AG08395 (cell line): ENCODE measurements at places on chromosomes 5 and 9.
A peak's percentile ranks its signal among the peaks of the same experiment; 100 is the strongest.

DNA sequence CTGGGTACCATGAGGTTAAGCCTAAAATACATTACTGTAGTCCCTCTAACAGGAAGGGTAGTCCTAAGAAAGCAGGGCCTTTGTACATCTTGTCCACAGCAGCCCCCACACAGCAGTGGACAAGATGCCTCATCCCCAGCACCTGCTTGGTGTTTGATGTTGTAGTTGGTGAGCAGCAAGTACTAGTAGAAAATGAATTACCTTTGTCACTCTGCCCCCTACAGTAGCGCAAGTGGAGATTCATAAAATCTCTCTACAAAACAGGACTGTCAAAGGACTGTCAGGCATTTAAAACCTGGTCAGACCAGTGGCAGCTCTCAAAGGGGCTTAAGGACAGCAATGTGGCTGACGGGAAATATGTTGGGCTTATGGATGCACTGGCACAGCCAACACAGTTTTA is 122.5 kb downstream of the TMEM174 start:
- DNase-seq, result no peak

DNA sequence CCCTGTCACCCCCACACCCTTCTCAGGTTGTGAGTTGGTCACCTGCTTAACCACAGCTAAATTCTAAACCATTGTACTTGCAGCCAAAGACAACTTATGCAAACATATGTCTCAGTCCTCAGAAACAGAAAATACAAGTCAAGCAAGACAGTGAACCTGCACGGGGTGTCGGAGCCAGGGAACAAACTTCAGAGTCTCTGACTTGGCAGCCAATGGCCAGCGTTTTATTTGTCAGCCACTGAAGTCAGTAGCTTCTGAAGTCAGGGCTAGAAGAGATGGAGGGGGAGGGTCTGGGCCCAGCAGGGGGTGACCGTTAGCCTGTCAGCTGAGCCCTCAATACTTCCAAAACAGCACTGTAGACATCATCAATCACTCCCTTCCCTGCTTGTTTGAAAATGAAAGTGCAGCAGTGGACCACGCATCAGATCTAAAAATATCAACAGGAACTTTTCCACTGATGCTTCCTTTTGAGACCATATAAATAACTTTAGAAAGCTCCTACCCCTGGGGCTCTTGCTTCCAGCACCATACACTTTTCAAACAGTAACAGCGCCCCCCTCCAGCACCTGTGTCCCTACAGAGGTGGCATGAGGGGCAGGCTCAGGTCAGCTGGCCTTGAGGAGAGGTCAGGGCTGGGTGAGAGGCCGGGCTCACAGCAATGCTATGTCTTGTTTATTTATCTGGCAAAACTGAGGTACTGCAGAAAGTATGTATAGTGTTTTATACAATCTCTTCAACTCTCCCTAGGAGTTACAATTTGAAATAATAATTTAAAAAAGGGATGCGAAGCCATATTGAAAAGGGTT is 142.5 kb downstream of the ACER2 start:
- no peak for DNase-seq

- no peak for DNase-seq
Observed at GRCh38 chr9:129266536-129266935, 88.5 kb upstream of the IER5L start.

GRCh38 chr5:65125591-65126541 is 355.9 kb downstream of the ADAMTS6 start:
- peak; percentile 68 for DNase-seq

DNA sequence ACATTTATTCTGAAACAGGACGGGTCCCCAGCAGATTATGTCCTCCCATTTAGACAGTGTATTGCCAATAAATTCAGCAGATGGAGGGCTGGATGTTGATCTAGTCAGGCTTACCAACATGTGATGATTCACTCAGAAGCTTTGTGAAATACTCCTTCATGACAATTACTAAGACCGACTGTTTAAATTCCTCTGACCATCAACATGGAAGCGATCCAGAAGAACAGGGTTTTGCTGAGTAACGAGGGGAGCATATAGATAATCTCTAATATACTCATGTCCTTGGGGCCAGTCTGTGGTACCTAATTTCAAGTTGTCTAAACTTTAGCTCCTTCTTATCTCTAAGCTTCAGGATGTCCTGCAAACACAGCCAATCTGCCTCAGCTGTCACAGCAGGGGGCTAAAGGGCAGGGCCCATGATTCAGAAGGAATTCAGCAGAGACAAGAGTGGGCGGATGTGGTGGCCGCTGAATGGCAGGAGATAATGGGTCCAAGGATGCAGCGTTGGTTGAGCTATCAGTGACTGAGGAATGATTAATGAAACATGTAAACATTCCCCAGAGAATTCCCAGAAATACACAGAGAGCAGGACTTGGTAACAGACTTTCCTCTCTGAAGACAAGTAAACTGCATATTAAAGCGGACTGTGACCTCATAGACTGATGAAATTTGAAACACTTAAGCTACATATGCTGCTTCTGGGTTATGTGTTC is 109.4 kb downstream of the ANKRD55 start:
- DNase-seq, result peak; percentile 94

- no peak for DNase-seq
Observed at GRCh38 chr9:102309379-102309778, 570.9 kb upstream of the GRIN3A start.

- DNase-seq, result no peak
Observed at GRCh38 chr5:77337686-77338085, 127.2 kb downstream of the PDE8B start.

- DNase-seq, result no peak
Observed at GRCh38 chr5:14607104-14607503, 25.5 kb downstream of the OTULINL start.

DNA sequence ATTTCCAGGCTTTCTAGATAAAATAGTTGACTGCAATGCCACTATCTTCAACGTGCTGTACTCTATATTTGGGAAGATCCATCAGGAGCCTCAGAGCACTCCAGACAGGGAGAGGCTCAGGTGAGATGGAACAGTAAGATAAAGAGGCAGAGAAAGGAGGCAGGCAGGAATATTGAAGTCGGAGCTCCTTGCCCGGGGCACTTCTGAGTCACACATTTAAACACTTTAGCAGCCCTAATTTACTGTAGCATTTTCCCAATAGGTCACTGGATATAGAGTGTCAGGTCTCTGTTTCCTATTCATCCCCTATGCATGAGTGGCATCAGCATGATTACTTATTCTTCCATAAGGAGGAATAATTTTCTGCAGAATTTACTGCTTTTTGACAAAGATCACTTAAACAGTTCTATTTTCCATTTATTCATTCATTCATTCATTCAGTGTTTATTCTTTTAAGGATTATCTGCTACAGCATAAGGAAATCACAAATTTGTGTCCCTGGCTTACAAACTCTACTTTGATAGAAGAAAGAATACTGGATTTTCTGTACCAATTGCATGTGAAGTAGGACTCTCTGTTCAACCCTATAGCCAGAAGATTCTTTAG is 170.7 kb downstream of the MAPKAP1 start:
- DNase-seq, result no peak

GRCh38 chr5:89303033-89303480 is 420.1 kb upstream of the MEF2C start:
- DNase-seq, result no peak

GRCh38 chr9:116692616-116693015 is 5.5 kb downstream of the TRIM32 start:
- DNase-seq, result no peak

DNA sequence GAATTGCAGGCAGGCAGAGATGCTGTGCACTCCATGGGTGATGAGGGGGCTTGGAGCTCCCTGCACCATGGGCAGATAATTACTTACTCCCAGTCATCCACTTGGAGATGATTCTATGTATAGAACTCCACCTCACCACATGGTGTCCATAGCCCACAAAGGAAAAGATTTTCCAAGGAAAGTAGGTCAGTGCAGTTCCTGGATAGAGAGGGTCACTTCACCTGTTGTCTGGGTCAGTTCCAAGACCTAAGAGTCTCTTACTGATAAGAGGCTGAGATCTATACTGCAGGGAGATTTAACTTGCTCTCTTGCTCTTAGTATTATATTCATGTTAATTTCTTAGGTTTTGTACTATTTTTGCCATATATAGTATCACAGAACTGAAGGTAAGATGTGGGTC is 113.9 kb upstream of the BRINP1 start:
- no peak for DNase-seq

DNA sequence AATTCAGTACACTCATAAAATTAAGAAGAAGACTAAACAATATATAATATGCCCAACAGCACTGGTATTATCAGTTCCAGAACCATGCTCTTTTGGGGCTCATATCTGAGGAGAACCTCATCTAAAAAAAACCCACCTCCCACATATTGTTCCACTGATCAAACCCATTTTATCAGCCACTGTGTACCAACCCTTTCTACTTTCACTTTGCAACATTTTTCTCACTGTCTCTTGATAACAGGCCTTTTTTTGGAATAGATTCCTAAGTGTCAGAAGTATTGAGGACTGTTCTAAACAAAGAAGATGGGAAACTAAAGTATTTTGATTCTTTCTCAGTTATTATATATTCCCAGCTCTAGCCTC is 173.2 kb downstream of the GABRB2 start:
- no peak for DNase-seq

- no peak for DNase-seq
Observed at GRCh38 chr5:158055111-158055501, 196.2 kb upstream of the CLINT1 start.

- no peak for DNase-seq
Observed at GRCh38 chr5:151625285-151625684, 34.2 kb upstream of the FAT2 start.

DNA sequence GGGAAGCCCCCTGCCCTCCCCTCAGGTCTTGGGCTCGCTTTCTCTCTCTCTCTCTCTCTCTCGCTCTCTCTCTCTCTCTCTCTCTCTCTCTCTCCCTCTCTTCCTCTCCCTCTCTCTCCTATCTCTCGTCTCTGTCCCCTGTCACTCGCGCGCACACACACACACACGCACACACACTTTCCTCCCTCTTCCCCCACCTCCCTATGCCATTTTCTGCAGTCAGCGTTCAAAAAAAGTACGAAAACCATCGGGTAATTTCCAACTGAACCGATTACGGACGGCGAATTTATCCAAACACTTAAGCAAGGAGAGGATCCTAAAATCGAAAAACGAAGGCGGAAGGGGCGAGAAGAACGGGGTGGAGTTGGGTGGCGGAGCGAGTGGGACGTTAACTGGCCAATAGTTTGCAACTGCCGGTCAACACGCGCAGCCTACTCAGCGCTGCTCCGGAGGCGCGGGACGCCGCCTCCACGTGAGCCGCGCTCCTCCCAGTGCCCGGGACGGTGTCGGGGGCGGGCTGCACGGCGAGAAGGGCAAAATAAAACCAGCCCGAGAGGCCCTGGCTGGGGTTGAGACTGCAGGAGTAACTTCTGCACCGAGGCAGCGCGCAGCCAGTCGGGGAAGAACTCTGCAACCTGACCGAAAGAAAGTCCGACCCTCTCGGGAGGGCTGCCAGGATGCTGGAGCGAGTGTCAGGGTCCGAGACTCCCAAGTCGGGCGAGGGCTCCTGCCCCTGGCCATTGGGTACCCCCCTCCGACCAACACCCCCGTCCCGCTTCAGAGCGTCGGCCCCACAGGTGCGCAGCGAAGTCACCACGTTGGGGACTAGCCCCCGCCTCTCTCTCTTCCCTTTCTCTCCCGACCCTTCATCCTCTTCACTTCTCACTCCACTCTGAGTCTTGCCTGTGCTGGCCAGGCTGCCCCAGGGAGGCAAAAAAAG is 24.9 kb upstream of the ELAVL2 start:
- DNase-seq, result peak; percentile 3

DNA sequence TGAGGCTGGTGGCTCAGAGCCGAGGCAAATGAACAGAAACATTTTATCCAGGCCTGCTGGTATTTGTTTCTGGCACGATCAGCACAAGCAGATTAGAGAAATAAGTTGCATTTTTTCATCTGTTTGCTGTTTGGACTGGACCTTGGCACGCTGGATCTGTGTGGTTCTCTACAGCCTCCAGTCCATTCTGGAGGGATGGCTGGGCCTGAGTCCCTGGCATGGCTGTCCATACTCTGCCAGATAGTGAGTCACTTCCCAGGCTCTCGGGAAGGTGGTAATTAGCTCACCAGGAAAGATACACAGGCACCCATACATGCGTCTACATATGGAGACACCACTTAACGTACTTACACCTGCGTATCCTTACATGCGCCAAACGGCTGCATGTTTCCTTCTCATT is 78.6 kb downstream of the SPRY4 start:
- DNase-seq, result peak; percentile 95

DNA sequence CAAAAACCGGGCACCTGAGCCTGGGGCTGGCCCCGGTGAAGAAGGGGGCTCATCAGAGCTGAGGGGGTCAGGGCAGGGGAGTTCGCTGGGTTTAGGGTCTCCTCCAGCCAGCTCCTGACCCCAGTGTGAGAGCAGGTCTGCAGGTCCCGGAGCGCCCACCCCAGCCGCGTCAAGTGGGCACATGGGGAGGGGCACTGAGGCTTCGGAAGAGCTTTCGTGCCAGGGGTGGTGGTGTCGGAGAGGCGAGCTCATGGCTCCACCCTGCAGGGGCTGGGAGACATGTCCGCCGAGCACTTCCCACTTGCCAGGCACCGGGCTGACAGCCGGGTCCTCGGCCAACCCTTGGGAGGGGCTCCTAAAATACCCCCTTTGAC is 13.2 kb downstream of the VAV2 start:
- DNase-seq, result no peak

DNA sequence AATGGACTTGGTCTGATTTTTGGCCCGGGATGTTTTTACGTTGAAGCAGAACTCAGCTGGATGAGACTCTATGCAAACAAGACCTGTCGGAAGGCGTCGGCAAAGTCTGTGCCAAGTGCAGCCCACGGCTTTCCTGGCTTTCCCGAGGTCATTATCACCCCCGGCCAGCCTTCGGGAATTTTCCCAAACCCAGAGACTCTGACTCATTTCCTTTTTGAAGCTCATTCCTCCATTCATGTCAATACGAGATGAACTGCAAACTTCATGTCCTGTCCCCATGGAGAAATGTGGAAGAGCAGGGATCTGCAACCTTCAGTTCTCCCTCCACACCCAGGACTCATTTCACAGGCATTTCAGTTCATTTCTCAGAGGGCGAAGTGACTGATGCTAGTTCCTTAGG is 95.3 kb downstream of the IRX2 start:
- DNase-seq, result no peak

- no peak for DNase-seq
Observed at GRCh38 chr9:127967151-127967809, 13.5 kb downstream of the EEIG1 start.

GRCh38 chr9:34653151-34654072 is 1.4 kb downstream of the IL11RA start:
- DNase-seq, result peak; percentile 66

DNA sequence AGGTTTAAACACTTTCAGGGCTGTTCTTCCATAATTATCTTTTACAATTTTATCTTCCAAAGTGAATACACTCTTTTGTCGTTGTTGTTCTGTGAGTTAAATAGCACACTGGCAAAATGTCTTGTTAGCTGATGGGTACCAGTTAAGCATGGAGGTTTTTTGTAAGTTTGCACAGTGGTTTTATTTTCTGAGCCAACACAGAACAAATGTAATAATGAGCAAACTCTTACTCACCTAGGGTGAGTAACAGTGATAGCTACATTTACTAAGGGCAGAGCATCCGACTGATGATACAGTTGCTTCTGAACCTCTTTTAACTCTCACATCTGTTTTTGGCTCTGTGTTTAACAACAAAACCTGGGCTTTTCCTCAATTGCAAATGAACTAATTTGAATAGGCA is 103.2 kb downstream of the CTNND2 start:
- no peak for DNase-seq
